ENCODE measurements at places on chromosomes 11 and 22.

GRCh38 chr11:78230161-78230877, 41.6 kb downstream of the USP35 start:
- no peak for DNase-seq

DNA sequence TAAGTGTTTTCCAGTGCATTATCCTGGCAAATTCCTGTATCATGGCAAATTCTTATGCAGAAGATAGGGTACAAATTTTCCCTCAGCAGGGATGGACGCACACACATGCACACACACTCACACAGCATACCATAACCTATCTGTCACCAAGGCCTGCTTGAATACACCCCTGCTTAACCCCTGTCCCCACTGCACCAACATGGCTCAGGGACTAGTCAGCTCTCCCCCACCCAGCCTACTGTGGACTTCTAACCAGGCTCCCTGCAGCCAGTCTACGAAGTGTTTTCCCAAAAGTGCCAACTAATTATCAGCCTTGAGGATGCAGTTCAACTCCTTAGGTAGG, 63.1 kb downstream of the RAB30 start:
- no peak for DNase-seq

GRCh38 chr22:38353142-38353629, 36.0 kb upstream of the CSNK1E start:
- peak; percentile 73 for DNase-seq

DNA sequence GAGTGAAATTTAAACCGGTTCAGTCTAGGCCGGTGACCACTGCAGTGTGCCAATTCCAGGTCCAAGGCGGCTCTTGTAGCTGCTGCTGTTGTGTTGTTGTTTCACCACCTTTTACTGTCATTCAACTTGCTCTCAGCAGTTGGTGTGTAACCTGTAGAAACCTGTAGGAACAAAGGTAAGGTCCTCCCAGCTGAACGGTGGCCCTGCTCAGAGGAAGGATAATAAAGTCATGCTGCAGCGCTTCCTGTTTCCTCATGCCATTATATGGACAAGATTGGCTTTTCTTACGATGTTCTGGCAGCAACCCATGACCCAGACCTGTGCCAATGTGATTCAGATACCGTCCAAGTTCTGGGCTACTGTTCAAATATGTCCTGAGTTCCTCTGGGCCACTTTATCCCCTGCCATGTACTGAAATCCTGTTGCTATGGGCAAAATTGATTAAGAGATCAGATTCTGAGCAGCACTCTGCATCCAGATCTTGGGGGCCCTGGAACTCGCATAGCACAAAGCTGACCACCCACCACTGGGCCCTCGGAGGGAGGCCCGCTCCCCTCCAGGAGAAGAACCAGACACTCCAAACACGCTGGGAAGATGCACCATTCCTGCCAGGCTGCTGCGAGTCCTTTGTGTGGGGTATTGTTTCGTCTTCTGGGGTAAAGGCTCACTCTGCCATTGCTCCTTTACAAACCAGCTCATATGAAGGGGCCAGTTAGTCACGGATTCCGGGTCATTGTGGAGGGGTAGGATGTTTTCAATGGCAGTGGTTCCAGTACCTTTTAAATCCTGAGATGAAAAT, 13.2 kb downstream of the FAM181B start:
- DNase-seq: no peak

DNA sequence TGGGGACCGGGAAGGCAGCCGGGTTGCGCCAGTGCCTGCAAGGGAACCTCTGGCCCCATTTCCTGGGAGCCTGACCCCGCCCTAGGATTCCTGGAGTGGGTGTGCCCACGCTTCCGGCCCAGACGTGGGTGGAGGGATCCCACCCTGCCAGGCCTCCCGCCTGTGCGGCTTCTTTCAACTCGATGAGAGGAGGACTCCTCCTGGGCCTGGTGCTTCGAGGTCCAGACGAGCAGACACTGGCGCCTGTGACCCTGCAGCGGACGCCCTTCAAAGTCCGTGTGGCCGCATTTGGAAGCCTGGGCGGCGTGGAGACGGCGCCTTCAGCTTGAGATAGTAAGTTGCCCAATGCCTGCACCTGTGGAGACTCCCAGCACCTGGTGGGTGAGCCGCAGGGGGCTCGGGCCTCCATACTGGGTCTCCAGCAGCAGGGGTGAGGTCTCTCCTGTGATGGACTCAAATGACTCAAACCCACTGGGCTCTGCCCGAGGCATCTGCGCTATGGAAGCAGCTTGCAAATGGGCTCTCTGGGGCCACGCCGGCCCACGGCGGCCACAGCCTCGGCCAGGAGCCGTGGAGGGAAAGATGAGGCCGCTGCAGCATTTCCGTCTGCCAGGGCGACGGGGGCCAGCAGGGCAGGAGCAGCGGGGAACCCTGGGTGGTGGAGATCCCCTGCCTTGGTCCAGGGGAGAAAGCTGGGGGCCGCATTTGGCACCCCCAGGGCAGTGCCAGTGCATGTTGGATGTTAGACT, 64.3 kb upstream of the PPARA start:
- DNase-seq: no peak

- no peak for DNase-seq
Measured at GRCh38 chr22:49886346-49887063, 31.7 kb downstream of the ALG12 start.

- DNase-seq: no peak
Measured at GRCh38 chr11:36364551-36365325, 68.7 kb downstream of the PRR5L start.

- no peak for DNase-seq
Measured at GRCh38 chr11:3359092-3359824, 19.7 kb downstream of the ZNF195 start.

- DNase-seq: no peak
Measured at GRCh38 chr22:38870791-38871359, 1.1 kb downstream of the CBX6 start.

DNA sequence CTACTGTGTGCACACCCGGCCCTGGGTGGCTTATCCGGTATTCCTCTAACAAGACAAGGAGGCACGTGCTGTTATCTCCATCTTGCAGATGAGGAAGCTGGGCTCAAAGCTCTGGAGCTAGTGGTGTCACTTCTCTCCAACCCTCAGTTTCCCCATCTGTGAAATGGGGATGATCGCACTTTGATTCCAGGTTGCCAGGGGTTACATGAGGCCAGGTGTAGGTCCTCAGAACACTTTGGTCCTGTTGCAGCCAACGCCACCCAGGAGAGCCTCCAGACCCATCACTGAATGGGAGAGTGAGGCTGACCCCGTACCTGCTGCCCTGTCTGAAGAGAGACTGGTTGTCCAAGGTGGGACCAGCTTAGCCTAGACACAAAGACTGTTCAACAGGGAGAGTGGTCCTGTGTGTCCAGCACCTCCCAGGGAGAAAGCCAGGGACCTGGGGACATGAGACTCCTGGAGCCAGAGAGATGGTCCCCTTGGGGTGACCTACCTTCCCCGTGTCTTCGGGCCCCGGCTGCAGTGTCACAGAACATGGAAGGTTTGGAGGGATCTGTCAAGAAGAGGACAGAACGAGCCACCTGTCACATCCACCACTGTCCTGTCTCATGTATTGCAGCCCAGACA, 41.0 kb downstream of the TPBGL start:
- DNase-seq: no peak

- DNase-seq: no peak
Measured at GRCh38 chr11:84899740-84900139, 727.4 kb downstream of the DLG2 start.

- DNase-seq: no peak
Measured at GRCh38 chr22:22547692-22548300, 11.3 kb downstream of the PRAME start.

- DNase-seq: no peak
Measured at GRCh38 chr11:28983780-28984179, 875.6 kb downstream of the METTL15 start.

GRCh38 chr11:8369592-8370205, 106.0 kb upstream of the LMO1 start:
- DNase-seq: no peak

DNA sequence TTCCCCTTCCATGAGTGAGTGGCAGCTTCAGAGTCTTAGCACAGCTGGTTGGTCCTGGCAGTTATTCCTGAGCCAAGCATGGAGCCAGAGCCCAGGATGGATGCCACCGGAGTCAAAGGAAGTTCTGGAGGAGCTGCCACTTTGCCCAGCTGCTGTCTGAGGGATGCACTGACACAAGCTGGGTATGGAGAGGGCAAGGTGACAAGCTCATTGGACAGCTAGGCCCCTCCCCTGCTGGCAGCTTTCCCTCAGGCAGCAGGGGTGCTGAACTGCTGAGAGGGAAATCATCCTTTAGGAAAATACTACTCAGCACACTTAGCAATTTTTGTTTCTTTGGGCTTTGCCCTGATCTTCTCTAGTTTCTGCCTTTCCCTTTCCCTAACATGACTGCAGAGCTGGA, 99.3 kb upstream of the SESN3 start:
- no peak for DNase-seq

DNA sequence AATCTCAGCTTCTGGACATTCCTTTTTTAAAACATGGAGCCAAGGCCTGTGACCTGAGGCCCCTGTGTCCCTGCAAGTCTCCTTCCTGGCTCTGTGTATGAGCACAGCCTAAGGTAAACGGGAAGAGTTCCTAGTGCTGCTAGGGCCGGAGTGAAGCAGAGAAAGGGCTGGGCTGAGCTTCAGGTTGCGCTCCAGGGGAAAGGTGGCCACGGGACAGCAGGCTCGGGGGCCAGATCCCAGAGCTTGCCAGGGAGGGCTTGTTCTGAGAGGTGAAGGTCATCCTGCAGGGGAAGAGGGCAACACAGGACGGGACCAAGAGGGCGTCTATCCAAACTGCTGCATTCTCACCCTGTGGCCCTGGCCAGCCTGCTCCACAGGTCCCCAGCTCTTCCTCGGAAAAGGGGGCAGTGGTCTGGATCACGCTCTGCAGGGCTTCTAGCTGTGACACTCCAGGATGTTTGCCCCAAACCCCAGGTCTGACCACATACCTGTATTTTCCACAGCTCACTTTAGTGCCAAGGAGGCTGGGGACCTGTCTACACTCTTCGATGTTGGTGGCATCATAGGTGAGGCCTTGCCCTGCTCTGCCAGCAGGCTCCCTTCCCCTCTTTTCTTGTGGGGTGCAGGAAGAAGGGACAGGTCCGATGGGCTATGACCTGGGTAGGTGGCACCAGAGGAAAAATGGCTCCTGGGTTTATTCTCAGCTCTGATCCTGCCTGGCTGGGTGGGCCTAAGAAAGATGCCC, 20.4 kb downstream of the SLC37A2 start:
- no peak for DNase-seq

DNA sequence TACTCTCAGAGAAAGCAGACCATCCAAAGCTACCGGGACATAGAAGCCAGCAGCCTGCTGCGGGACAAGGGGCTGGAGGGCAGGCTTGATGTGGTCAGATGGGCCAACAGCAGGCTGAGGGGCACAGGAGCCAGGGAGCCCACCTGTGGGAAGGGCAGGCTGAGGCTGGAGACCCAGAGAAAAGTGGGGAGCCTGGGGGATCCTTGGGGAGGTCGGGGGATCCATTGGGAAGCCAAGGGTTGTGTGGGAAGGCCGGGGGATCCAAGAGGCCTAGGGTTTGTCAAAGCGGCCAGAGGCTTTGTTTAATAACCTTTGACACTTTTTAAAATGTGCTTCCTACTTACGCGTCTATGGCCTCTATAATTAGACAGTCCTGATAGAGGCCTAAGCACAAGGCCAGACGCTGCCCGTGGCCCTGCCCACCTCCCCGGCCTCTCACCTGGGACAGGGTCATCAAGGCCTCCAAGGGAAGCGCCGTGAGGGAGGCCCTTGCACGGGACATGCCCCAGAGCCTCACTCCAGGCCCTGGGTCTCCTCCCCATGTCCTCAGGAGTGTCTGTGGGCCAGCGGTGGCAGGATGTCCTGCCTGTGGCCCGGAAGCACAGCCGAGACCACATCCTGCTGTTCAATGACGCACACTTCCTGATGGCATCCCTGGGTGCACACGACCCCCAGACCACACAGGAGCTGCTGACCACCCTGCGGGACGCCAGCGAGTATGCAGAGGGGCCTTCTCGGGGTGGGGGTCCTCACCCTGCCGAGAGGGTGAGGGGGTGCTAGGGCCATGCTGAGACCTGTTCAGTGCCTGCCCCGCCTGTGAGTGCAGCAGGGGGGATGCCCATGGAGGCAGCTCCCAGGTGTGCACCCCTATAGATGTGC, 8.6 kb upstream of the GTSE1 start:
- no peak for DNase-seq

DNA sequence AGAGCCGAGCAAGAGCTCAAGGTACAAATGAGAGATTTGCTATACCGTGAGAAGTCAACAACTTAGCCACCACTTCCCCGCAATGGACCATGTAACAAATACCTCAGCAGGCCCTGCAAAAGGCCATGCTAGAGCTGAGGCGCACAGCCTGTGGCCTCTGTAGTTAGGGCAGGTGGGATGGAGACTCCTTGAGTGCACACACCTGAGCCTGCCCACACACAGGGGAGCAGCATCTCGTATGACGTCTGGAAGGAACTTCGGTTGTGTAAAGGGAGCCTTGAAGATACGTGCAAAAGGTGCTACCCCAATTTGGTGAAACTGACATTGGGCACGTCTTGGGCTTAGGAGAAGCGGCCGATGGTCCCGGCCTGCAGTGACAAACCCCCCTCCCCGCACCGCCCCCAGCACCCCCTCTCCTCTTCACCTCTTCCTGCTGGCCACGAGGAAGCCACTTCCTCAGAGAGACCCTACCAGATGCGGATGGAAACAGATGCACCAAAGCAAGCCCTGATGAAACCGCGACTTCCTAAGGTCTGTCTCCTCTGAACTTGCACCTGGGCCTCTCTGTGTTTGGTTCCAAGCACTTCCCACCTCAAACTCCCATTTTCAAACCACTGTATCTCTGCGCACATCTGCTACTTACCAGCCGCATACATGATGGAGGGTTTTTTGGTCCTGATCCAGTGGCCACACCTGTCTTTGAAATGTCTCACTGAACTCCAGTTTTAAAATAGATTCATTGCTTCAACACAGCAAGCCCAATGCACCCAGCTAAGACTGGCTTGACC, 10.6 kb downstream of the CDPF1 start:
- no peak for DNase-seq

DNA sequence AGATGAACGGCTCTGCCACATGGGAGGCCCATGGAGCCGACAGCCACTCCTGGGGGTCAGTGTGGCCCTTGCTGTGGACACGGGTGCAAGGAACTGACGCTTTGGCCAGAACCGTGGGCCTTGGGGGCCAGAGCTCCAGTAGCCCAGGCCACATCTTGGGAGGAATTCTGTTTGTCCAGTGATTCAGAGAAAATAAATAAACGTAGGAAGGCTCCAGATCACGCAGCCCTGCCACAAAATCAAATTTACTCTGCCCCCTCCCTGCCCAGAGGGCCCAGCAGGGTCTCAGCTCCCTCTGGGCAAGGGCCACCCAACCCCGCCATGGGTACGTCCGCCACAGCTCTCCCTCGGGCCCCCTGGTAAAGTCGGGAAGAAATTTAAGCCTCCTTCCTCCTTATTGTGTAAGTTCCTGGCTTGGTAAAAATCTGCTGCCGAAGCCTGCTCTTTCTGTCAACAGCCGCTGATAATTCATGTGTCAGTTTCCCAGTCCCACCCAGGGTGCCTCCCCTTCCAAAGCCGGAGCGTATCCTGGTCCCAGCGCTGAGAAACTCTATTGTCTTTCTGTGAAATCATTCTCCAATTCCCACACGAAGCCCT, 6.9 kb upstream of the MUC5AC start:
- no peak for DNase-seq

- DNase-seq: no peak
Measured at GRCh38 chr11:61112575-61112974, 10.3 kb downstream of the CD5 start.
